ENCODE measurements at places on chromosomes 13 and 19. TPM values are rescaled to one million over a fixed set of nuclear protein-coding genes. Genes with fewer than 3 reads are reported as not detected.

Gene PLIN4
- total RNA-seq: 0.59 TPM

Gene OR4F17
- not detected for total RNA-seq

Gene LILRA6
- not detected for total RNA-seq

Gene ANGPTL8
- total RNA-seq: not detected

Gene NTF4
- 0.34 TPM for total RNA-seq

Gene PSG11
- total RNA-seq: 0.15 TPM

Gene ZNF431
- total RNA-seq: 5.6 TPM

Gene ZNF540
- 0.19 TPM for total RNA-seq

Gene CCL25
- total RNA-seq: not detected

All from A549 treated with RU486 at 1 μM for 4 hours (cell line).